ENCODE measurements at places on chromosomes 16 and 17.

- no peak for DNase-seq
Observed at GRCh38 chr17:78349891-78350642, 9.8 kb downstream of the SOCS3 start.

DNA sequence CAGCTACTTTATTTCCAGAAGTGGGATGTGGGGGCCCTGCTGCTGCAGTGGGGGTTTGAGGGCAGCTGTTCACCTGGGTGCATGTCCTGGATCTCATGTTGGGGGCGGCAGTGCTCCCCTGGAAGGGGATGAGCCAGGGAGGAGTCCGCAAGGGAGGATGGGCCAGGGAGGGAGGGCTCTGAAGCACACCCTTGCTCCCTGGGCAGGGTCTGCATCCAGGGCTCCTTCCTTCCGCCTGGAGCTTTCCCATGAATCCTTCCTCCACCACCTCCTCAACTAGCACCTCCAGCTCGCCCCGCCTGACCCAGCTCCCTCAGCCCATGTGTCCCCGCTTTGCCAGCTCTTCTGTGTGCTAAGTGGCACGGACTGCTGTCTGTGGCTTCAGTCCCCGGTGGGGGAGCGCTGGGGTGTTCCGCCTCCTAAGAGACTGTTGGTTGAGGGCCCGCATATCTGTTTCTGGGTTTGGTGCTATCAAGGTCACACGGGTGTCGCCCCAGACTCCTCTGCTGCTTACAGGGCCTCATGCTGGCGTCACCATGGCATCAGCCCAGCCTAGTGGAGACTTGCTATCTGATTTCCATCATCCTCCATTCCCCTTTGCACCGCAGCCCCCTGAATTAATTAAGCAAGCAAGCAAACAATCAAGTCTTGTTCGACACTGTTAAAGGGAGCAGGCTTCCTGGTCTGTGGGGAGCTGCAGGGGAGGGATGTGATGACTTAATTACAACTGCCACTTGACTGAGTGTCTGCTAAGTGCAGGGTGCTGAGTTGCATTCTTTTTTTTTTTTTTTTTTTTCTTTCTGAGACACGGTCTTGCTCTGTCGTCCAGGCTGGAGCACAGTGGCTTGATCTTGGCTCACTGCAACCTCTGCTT lies 71.8 kb downstream of the PRKCA start:
- DNase-seq: peak; percentile 66

- peak; percentile 66 for DNase-seq
Observed at GRCh38 chr17:64028874-64029464, 8.5 kb upstream of the ICAM2 start.

- DNase-seq: peak; percentile 91
Observed at GRCh38 chr17:980406-981291, 1.1 kb upstream of the NXN start.

- no peak for DNase-seq
Observed at GRCh38 chr17:45973946-45974859, 24.8 kb upstream of the STH start.

- DNase-seq: no peak
Observed at GRCh38 chr16:52123061-52123839, 423.7 kb downstream of the TOX3 start.

GRCh38 chr17:28484296-28484695 lies 10.9 kb downstream of the SLC13A2 start:
- no peak for DNase-seq

DNA sequence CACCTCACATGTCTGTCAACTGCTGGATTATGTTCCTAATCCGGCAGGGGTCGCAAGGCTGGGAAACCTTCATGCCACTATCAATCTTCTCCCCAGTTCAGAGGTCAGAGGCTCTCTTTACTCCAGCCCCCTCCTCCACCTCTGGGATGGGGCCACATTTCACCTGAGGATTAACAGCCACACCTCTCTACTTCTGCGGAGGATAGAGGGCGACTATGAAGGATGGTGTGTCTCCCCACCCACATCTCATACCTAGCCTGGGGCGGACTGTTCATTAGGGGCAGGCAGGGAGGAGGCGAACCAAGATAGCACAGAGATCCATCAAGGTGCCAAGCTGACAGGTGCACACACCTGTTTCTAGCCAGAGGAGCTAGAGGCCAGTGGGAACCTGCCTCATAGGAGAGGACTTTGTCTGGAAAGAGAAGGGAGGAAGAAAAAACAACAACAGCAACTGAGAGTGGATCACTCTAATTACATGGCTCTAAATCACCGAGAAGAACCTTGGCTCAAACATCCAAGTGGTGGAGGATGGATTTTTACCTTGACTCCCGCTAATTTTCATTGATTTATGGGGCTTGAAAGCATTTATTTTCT lies 41.9 kb upstream of the SKAP1 start:
- no peak for DNase-seq

DNA sequence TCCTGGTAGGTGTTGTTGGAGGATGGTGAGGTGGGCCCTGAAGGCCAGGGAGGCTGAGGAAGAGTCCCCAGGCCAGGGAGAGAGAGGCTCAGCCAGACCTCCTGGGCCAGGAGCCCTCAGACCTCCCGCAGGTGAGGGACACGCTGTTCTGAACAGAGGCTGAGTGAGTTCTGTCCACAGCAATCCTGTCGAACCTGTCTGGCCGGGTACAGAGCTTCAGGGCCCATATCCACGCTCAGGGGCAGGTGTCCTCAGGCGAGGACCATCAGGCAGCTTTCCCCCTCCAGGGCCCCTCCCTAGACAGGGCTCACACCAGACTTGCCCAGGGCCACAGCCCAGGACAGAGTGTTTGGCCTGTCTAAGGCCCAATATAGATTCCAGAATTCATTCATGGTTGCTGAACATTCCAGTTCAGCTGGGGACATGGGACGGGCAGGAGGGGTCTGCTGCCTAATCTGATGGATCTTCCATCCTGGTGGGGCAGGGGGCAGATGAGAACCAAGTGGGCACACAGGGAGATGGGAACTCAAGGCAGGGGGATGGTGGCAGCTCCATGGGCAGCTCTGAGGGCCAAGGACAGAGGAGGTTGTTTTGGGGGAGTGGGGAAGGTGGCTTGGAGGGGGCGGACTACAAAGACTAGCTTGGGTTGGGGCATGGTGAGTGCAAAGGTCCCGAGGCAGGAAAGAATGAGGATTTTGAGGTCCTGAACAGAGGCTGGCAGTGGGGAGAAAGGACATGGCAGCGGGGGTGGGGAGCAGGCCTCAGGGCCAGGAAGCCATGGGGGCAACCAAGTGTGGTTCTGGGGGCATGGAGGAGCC lies 23.4 kb upstream of the MPRIP start:
- DNase-seq: no peak

- no peak for DNase-seq
Observed at GRCh38 chr17:76189741-76190140, 48.7 kb upstream of the FOXJ1 start.

DNA sequence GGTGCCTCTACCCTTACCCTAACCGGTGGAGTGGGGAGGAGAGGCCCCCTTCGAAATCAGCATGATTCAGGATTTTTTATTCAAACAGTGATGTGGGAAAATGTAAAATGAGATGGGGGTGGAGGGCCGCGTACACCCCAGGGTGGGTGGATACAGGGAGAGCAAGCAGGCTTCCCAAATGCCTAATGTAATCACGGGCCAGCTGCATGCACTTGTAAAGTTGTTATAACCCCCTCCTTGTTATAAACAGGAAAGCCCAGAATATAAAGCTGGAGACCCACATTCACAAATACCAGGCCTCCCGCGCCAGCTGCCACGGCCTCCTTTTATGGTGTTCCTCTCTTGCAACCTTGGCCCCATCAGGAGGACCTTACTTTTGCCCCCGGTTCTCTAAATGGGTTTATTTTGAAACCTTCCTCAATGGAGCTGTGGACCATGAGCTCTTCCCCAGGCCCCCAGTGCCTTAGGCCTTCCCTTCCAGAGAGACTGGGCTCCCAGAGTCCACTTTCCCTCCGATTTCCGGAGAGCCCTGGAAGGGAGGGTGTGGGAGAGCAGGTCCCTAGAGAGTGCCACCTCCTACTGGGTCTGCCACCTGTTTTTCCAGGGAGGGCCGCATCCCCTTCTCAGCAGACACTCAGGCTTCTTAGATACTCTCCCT lies 906 bp upstream of the FOXL1 start:
- peak; percentile 84 for DNase-seq

DNA sequence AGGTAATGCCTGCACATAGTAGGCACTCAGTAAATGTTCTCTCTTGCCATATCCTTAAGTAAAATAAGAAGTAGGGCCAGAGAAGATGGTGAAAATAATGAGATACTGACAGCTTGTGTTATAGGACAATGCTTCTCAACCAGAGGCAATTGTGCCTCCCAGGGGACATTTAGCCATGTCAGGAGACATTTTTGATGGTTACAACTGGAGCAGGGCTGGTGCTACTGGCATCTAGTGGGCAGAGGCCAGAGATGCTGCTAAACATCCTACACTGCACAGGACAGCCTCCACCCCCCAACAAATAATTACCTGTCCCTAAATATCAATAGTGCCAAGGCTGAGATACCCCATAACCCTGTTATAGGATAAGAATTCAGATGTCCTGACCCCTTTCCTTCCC lies 1.7 kb downstream of the RAD51D start:
- peak; percentile 31 for DNase-seq

DNA sequence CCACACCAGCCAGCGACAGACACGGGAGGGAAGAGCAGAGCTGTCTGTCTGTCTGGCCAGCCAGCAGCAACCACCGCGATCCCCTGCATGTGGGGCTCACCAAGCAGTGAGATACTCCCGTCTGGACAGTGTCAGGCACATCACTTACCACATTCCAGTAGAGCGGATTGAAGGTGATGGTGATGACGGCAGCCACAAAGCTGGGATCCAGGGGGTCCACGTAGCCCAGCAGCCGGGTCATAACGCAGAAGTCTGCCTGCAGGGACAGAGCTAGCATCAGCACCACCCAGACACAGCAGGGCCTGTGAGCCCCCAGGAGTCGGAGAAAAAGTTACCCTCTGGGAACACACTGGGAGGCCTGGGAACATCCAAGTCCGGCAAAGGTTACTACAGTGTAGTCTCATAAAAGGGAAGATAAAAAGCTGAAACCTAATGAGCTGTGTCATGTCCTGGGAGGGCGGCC lies 14.7 kb downstream of the PEMT start:
- no peak for DNase-seq

DNA sequence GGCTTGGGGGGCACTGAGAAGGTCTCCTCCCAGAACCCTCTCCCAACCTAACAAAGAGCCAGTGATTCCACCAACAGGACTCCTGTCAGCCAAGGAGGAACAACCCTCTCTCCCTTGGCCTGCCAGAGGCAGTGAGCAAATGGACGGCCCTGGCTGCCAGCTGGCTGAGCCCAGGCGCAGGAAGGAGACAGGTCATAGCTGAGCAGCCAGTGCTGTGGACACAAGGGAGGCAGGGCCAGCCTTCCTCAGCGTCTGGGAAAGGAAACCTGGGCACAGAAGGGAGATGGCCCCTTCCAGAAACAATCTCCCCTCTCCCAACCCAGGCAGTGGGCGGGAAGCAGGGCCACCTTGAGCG lies 2.1 kb downstream of the MPO start:
- no peak for DNase-seq

DNA sequence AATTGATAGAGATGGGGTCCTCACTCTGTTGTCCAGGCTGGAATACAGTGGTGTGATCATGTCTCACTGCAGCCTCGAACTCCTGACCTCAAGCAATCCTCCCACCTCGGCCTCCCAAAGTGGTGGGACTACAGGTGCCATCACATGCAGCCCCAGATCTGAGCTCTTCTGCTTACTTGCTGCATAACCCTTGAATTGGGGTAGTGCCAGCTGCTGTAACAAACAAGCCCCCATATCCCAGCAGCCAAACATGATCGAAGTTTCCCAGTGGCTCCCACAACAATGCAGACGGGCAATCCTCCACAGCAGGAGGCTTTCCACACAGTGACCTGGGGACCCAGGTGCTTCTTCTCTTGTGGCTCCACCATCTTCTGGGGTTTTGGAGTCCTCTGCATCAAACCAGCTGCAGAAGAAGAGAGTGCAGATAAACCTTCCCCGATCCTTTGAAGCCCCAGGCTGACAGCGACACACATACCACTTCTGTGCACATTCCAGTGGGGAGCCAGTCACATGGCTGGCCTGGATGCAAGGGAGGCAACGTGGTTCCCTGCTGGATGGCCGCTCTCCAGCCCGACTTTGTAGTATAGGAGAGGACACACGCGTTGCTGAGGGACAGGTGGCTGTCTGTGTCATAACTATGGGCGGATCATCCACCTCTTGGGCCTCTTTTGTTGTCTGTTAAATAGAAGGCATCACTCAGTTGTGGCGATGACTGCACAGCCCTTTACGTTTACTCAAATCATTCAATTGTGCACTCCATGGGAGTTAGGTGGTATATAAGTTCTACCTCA lies 16.7 kb downstream of the SBK1 start:
- no peak for DNase-seq

DNA sequence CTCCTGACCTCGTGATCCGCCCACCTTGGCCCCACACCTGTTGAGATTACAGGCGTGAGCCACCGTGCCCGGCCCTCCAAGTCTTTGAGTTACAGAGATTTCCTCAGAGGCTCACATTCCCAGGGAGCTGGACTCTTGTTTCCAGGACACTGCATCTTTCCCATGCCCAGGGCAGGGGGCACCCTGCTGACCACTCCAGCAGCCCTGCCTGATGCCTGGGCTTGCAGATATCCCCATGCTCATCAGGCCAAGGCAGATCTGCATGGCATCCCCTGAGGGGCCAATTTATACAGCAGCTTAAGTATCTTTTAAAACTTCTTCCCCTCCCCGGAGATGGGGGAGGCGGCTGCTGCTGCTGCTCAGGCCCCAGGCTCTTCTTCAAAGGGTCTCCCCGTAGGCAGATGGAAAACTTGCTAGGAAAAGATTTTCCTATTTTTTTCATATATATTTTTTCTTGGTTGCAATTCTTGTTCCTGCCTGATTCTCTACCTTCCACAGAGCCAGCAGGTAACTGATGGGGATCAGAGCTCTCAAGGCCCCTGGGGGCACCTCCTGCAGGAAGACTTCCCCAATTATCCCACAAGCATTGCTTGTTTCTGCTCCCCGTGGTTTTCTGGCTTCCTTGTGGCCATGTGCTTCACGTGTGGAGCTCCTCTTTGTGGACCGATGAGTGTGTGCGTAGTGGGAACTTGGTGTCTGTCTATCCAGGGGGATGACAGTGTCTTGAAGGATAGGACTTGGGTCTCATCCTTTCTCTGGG lies 102.2 kb upstream of the SDK2 start:
- no peak for DNase-seq

Measured in mesenchymal stem cell (in vitro differentiated cells and primary cell).